ELR (cell line): ENCODE measurements at places on chromosomes 6 and 20.

- DNase-seq, result no peak
These were observed 8.6 kb downstream of the SNPH start for GRCh38 chr20:1274485-1275311.

DNA sequence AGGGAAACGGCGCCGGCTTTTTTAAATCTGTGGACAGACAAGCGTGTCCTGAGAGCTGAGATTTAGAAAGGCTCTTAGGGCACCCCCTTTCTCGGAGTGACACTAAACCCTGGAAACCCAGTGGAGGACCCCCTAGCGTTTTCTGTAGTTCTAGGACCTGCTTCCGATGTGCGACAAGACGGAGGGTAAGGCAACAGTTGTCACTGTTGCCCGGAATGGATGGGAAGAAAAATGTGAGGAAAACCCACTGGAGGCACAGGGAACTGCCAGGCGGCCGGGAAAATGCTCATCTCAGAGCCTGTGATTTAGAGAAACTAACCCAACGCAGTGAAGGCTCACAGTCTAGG lies 551 bp upstream of the ATP5F1E start:
- peak; percentile 72 for DNase-seq

GRCh38 chr6:80464901-80465300 lies 358.4 kb downstream of the BCKDHB start:
- DNase-seq, result no peak

DNA sequence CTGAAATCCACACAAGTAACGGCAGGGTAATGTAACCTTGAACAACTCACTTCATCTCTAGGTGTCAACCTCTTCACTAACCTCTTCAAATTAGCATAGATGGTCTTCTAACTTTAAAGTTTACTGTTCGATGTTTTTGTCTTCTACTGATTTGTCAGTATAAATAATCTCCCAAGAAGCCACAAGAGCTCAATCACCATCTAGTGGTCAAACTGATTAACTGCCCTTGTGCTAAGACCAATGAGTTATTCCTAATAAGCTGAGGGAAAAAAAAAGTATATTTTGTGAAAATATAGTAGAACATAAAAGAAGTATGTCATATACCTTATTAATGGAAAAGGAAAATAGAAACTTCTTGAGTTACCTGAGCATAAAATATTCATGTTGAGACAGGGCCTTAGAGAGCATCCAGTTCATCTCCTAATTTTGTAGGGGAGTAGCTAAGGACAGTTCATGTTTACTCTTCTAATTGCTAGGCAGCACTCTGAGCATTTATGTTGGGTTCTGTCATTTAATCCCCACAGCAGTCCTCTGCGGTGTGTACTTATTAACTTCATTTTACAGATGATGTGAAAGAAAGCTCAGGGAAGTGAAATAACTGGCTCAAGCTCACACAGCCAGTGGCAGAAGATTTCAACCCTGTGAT lies 317.1 kb downstream of the ESR1 start:
- peak; percentile 77 for DNase-seq

DNA sequence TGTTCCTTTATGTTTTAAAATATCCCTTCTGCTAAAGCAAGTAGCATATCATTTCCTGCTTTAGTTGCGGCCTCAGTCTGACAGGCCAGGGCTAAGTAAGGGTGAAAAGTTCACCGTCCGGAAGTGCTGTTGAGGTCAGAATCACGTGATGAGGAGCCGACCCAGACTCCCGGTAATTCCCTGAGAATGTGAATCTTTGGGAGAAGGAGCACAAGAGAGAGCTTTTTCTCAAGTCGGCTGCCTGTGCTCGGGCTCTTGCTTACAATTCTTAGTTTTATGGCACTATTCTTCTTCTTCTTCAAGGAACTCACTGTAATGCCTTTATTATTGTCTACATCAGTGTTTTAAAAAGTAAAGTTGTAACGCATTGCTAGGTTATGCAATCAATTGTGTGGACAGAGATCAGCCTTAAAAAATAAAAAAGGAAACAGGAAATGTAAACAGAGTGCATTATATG lies 309.3 kb downstream of the PRL start:
- DNase-seq, result peak; percentile 91

DNA sequence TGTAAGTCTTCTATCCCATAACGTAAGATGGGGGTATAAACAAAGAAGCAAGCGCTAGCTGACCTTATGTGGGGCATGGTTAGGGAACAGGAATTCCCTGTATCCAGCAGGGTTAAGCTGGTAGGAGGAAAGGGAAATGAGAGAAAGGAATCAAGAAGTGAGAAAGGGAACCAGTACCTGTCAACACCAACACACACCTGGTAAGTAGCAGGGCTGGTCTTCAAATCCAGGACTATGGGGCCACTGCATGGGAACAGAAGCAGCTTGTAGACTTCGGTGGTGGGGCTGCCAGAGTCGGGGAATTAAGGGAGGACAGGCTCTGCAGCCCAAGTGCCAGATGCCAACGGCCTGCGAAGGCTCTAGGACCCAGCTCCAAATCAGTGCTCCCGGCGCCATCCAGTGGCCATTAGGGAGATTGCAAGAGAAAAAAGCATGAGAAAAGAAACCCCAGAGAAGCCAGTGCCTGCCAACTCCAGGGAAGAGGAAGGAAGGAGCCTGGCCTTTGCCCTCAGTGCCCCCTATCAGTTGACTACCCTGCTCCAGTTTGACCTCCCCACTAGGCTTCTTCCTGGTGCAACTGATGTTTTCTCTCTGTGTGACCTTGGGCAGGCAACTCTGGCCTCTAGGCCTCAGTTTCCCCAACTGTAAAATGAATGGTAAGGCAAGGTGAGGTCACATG lies 15.8 kb upstream of the RBPJL start:
- peak; percentile 86 for DNase-seq

DNA sequence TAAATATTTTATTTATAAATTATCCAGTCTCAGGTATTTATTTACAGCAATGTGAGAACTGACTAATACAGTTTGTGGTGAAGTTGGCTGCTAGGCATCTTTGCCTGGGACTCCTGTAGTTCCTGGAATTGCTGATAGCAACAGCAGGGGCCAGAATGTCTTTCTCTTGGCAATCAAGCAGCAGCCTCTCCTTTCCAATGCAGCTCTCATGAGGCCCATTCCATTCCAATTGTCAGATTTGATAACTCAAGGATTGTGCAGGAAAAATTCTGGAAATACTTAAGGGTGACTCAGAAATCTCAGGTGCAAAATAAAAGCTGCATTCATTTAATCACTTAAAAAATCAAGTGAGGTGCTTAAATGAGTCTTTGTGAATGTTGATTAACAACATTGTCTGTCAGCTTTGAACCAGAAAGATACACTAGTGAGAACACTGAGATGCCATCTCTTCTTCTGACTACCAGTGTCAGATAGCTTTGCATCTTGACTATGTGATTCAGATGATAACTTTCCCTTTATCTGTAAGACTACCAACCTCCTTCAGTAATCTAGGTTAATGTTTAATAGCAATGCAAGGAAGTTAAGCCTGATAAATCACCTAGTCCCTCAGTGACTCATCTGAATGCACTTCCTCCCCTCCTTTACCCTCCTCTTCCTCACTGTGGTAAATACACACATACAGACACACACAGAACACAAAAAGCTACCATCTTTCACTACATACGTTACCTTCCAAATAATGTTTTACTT lies 32.1 kb upstream of the COL21A1 start:
- DNase-seq, result peak; percentile 34

DNA sequence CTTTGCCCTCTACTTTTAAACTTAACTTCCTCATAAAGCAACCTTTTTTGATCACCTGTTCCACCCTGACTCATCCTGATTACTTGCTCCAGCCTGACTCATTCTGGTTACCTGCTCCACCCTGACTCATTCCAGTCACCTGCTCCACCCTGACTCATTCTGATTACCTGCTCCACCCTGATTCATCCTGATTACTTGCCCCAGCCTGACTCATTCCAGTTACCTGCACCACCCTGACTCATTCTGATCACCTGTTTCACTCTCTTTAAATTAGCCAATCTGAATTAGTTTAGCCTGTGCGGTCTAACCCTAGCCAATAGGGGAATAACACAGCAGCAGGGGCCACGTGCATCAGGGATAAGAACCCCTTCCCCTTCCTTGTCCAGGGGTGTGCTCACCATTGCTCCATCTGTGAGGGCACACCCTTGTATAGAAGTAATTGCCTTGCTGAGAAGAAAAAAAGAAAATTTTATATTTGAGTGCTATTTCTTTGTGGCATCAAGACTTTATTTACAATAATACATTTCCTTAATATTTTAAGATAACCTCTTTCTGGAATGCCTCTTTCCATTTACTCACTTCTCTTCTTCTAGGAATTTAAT lies 17.9 kb downstream of the HLA-G start:
- DNase-seq, result peak; percentile 8

- no peak for DNase-seq
These were observed 5.3 kb downstream of the GCLC start for GRCh38 chr6:53539561-53539960.

DNA sequence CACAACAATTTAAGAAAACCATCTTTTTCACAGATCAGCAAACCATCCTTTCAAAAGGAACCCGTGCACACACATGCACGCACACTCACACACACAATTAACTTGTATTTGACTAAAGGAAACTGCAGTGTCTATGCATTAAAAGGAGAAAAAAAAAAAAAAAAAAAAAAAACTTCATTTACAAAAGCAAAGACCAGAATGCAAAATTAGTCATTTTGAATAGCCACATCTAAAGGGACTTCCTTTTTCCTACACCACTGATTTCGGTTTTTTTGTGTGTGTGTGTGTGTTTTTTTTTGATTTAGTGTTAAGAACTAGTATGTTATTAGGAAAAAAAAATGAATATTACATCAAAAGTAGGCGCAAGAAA lies 6.3 kb downstream of the ZMYND8 start:
- no peak for DNase-seq

GRCh38 chr20:6070829-6071695 lies 17.2 kb upstream of the LRRN4 start:
- DNase-seq, result no peak

- no peak for DNase-seq
These were observed 184.2 kb downstream of the ARID1B start for GRCh38 chr6:156961282-156961892.

GRCh38 chr20:56454754-56455153 lies 13.7 kb upstream of the RTF2 start:
- no peak for DNase-seq

DNA sequence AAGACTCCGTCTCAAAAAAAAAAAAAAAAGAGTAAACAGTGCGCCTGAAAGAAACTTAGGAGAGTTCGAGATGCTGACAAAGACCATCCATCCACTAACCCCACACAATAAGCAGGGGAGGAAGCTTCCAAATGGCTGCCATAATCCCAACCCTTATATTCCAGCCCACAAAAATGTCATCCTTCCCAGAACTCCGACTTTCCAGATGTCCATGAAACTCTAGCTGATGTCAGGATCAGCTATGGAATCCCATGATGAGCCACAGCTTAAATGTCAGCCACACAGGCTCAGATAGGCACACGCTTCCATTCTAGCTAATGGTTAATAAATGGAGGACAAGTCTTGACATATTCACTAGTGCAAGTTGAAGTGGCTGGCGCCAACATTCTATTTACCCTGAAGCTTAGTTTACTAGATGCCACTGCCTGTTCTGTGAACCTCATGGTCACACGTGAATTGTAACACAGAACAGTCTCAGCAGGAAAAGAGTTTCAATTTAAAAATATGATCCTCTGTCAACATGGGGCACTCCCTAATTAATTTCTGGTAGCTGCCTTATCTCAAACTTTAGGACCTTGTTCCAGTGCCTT lies 75.5 kb downstream of the FOXF2 start:
- DNase-seq, result no peak

GRCh38 chr6:42402184-42402583 lies 49.5 kb downstream of the TRERF1 start:
- peak; percentile 71 for DNase-seq

DNA sequence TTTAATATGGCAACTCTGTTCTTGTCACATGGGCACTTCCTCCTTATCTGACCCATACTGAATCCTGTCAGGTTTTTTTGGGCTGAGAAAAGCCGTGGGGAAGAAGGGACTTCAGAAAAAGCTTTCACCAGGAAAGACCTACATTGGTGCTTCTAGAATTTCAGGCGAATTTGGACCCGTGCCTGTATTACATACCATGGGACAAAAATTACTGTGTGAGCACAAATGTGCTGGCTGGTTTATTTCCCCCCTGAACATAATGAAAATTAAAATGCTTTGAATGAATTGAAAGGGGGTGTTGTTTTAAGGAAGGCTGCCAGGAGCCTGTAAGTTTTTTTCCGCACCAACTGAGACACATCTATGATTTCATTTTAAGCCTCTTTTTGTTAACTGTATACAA lies 29.6 kb downstream of the CAP2 start:
- no peak for DNase-seq

GRCh38 chr6:73264446-73264845 lies 1.4 kb upstream of the KHDC1 start:
- DNase-seq, result peak; percentile 19

- DNase-seq, result peak; percentile 71
These were observed 55.0 kb upstream of the FOXC1 start for GRCh38 chr6:1554476-1555310.

GRCh38 chr6:149007846-149008245 lies 261.0 kb downstream of the UST start:
- no peak for DNase-seq

DNA sequence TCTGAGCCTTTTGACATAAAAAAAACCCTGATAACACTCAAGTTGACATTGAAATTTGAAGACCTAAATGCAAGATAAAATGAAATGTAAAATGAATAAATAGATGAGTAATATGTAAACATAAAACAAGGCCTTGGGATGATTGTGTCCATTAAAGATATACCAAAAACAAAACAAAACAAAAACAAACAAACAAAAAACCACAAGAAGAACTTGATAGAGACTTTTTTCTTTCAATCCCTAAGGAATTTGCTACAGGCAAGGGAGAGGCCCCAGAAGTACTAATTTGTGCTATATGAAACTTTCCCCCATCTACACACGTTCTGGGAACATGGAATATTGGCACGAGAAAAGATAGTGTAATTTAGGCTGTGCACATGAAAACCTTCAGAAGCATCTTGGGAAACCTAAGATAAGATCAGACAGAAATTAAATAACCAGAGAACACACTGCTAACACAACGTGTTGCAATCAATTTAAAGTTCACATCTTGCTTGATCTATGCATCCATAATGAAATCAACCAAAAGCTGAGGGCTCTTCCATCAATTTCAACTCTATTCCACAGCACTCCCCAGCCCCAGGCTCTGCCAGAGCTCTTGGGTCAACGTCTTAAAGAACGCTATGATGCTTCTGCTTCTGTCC lies 201.1 kb upstream of the RREB1 start:
- no peak for DNase-seq

- DNase-seq, result no peak
These were observed 299.5 kb downstream of the ADGB start for GRCh38 chr6:146898069-146898887.

- no peak for DNase-seq
These were observed 18.9 kb upstream of the CALHM5 start for GRCh38 chr6:116492331-116493067.

- peak; percentile 81 for DNase-seq
These were observed 17.5 kb upstream of the SAMD3 start for GRCh38 chr6:130240232-130240631.
